ENCODE measurements at places on chromosomes 3 and 15.

- DNase-seq, result no peak
These were observed 21.3 kb downstream of the GASK1A start for GRCh38 chr3:43000387-43000786.

DNA sequence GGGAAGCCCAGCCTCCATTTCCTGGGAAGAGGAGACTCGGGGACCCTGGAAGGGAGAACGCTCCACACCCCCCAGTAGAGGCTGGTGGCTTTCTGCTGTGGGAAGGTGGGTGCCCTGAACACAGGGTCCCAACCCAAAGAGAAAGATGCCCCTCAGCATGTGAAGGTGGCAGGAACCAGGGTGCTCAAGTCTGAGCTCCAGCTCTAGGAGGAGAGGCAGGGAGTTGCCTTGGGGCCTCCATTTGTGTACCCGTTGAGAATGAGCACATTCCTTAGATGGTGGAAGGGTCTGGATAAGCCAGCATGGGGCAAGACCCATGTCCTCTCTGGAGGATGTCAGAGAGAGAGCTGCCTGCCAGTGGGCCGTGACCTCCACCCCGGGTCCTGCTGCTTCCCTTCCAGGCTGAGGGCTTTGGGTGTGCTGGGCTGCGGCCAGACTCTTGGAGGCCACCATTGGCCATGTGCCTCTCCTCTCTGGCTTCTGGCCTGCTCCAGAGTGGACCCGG is 212.4 kb downstream of the TBC1D2B start:
- no peak for DNase-seq

DNA sequence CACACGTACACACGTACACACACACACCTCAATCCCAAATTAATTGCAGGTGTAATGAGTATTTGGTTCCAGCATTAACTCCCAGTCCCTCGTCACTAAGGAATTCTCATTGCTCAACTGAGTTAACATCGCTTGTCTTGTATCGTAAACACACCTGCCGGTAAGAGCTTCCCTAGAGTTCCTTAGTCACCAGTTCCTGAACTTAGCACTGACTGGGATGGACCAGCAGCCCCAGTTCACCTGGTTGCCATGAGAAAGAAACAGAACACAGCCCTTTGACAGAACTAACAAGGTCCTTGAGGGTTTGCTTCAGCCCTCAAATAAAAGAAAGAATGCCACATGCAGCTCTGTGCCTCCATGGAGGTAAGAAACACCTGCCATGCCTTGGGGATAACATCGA is 66.3 kb upstream of the SLCO3A1 start:
- no peak for DNase-seq

DNA sequence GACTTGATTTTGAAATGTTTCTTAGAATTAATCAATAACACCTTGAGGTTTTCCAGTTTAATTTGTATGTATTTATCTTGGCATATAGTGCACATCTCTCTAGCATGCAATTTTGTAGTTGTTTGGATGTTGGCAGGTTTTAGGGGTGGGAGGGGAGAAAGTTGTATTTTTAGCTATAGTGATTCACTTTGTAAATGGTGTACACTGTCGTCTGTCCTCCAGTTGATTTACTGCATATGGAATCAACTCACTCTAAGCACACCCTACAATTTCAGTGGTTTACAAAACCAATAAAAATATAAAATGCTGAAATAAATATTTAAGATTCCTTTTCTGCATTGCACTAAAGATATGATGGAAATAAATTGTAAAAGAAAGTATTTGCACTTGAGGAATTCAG is 199.1 kb downstream of the CDIN1 start:
- no peak for DNase-seq

DNA sequence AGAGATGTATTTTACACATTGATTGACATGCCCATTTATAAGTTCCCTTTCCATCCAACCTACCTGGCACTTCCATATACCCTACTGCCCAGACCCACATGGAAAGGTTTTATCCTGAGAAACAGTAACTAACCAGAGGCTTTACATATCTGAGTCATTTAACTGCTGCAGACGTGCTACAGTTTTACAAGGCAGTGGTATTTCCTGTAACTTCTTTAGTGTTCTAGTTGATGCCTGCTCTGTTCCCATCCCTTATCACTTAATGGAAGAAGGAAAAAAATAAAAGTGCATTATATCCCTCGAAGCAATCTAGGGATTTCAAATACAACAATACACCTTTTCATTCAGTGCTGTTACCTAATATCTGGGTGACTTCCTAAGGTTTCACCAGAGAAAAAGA is 107.1 kb downstream of the TMCO5A start:
- no peak for DNase-seq

DNA sequence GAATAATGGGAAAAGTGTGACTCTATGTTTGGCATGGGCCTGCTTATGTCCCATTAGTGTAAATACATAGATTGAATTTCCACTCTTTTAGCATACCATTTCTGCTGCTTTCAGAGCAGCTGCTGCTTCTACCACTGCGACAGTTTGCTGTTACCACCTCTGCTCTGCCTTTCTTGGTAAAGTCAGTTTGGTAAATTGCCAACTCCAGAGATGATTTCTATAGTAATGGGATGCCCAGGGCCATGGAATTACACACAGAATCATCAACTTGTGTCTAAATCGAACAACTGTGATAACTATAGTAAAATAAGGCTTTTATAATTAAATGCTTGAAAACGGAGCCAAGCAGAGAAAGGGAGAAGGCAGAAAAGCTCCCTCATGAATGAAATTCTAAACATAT is 168.4 kb upstream of the VEPH1 start:
- DNase-seq, result no peak

- DNase-seq, result peak; percentile 44
These were observed 256.5 kb downstream of the THRB start for GRCh38 chr3:24237971-24238706.

DNA sequence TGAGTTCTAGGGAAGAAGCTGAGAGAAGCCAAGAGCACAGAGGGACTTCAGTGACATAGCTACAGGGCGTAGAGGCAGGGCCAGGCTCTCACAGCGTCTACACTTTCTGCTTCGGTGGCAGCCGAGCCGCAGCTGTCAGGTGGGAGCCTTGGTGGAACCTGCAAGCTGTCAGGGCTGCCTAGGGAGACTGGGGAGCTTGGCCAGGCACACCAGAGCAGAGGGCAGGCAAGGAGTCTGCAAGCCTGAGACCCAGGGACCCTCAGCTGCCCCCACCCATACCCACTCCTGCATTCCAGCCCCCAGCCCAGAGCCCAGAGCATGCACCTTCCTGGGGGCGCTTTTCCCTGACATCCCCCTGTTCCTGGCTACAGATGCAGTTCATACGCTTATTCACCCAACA is 13.4 kb upstream of the KLF15 start:
- DNase-seq, result no peak

- peak; percentile 84 for DNase-seq
These were observed 3.0 kb upstream of the CD80 start for GRCh38 chr3:119562307-119562961.

GRCh38 chr15:98514034-98514622 is 134.2 kb upstream of the IGF1R start:
- DNase-seq, result no peak

GRCh38 chr3:62312201-62312600 is 61.1 kb downstream of the FEZF2 start:
- no peak for DNase-seq

DNA sequence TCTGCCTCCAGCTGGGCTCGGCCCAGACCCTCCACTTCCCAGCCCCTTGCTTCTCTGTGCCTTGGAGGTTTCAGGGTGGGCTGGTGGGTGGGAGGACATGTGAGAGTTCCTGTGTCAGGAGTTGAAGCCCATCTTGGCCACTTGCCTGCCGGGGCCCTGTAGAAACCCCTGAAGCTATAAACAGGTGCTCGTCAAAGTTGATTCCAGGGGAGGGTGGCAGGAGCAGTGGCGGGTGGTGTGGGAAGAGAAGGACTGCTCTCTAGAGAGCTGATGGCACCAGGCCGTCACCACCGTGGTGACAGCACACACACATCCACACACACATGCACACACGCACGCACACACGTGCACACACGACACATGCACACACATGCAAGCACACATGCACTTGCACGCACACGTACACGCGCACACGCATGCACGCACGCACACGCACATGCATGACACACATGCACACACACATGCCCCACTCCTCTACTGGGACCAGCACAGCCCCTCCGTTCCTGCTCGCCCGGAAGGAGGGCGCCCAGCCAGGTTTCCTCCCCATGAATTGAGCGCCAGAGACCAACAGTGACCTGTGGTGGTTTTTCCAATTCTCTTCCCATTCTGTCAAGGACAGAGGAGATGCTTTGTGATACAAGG is 56.3 kb upstream of the CGNL1 start:
- DNase-seq, result no peak

DNA sequence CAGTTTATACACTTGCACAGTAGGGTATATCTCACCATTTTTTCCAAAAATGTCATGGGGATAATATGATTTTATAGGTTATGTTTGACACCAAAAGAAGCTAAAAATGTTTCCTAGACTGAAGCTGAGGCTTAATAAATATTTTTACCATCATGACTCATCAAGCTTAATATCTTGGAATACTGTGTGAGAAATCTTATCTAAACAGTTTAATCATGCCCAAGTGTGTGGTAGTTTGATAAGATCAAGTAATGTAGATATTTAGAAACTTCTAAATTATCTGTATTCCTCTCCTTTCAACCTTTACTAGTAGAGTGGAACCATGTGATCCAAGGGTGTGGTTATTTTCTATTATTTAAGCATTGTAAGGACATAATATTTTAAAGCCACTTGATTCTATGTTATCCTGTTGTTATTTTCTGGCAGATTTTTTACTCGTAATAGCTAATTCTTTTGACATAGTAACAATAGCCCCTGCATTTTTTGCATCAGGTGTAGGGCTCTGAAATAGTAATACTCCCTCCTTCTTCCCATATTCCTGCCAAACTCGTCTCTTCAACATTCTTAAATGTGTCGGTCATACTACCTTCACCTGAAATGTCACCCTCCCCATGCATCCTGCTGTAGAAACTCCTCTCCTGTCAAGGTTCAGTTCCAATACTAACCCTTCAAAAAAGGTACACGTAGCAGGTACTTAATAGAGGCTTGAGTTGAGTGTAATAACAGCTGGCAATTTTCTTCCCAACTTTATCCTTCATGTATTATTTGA is 729.6 kb downstream of the NLGN1 start:
- DNase-seq, result no peak

DNA sequence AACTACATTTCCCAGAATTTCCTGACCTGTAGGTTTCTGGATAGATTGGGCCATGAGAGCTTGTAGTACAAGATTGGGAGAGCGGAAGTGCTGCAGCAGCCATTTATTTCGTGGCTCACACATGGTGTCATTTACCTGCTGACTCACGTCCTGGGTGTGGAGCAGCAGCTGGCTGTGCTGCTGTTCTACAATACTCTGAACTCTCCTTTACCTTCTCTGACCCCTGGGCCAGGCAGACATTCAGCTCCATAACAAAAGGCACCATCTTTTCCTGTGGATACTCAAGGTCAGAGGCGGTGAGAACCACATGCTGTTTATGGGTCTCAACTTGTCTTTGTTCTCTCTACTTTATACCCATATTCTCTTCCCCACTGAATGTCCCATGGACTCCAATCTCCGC is 490.2 kb downstream of the IGSF11 start:
- DNase-seq, result no peak

- no peak for DNase-seq
These were observed 425 bp downstream of the ANPEP start for GRCh38 chr15:89814112-89814742.

- DNase-seq, result no peak
These were observed 430 bp downstream of the SLCO2A1 start for GRCh38 chr3:134029256-134029733.

GRCh38 chr3:157551961-157552360 is 48.7 kb upstream of the VEPH1 start:
- DNase-seq, result no peak

DNA sequence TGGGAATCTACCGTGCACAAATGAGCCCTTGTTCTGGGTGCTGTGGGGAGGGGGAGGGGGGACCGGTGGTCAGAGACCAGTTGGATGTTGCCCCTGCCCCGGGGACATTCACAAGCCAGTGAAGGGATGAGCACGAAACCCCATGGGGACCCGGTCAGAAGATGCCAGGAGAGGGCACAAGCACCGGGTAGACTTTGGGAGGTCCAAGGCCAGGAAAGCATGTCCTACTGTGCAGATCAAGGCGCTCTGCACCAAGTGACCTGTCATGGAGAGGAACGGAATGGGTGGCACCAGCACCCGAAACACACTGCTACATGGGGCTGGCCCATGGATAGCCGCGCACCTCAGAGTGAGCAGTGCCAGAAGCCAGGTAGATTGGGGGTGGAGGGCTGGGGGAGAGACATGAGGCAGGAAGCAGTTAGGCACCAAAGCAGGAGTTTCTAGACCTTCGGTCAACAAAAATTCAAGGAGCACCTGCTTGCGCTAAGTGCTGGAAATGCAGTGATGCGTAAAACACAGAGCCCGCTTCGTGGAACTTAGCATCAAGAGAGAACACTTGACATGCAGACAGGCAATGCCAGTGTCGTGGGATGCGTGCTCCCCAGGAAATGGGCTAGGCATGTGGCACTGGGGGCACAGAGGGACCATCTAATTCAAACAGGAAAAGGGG is 99.1 kb downstream of the CPN2 start:
- DNase-seq, result no peak

- DNase-seq, result no peak
These were observed 8.8 kb upstream of the A4GNT start for GRCh38 chr3:138140940-138141339.

DNA sequence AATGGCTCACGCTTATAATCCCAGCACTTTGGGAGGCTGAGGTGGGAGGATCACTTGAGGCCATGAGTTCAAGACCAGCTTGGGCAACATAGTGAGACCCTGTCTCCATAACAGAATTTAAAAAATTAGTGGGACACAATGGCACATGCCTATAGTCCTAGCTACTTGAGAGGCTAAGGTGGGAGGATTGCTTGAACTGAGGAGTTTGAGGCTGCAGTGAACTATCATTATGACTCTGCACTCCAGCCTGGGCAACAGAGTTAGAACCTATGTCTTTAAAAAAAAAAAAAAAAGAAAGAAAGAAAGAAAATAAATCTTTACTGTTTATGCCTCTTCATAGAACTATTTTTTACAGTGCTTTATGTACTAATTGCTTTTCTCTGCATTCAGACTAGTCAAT is 84.6 kb upstream of the LMOD3 start:
- DNase-seq, result no peak

DNA sequence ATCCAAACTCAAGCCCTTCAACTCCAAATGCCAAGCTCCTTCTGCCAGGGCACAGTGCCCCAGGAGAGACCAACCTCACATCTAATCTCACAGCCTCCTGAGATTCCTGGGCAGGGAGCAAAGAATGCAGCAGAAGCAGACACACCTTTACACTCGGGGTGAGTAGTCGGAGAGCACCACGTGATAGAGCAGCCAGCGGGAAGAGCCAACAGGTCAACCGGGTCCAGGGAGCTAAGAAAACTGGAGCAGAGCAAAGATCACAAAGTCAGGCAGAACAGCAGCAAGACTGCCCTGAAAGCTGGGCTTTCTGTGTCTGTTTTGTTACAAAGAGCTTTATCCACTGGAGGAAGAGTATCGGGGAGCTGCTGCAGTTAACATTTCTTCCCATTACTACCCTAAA is 4.2 kb downstream of the B3GALNT1 start:
- DNase-seq, result no peak

- DNase-seq, result no peak
These were observed 252.7 kb downstream of the NR1D2 start for GRCh38 chr3:24197809-24198208.

- DNase-seq, result no peak
These were observed 17.6 kb downstream of the CD200R1L start for GRCh38 chr3:112829046-112829445.

Data from GM12864 (cell line).